ENCODE measurements at places on chromosomes 12 and 14. TPM values are rescaled to one million over a fixed set of nuclear protein-coding genes. Genes with fewer than 3 reads are reported as not detected.

DNA sequence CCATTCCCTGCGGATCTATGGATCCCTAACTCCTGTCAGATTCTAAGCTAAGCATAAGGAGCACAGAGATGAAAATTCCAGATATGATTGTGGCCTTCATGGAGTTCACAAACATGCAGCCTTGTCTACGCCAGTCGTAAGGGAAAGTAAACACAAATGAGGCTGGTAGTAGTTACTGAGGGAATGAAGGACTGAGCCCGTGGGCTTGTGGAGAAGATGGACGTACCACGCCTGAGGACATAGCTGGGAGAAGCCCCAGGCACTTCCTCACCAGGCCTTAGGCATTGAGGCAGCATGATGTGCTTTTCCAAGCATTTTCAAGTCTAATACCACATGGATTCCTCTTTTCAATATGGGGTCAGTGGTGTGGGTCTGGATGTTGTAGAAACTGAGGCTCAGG is 515.2 kb downstream of the BCL11B start:
- no peak for DNase-seq

GRCh38 chr14:49915085-49915484 is 22.2 kb downstream of the ARF6 start:
- DNase-seq: no peak

DNA sequence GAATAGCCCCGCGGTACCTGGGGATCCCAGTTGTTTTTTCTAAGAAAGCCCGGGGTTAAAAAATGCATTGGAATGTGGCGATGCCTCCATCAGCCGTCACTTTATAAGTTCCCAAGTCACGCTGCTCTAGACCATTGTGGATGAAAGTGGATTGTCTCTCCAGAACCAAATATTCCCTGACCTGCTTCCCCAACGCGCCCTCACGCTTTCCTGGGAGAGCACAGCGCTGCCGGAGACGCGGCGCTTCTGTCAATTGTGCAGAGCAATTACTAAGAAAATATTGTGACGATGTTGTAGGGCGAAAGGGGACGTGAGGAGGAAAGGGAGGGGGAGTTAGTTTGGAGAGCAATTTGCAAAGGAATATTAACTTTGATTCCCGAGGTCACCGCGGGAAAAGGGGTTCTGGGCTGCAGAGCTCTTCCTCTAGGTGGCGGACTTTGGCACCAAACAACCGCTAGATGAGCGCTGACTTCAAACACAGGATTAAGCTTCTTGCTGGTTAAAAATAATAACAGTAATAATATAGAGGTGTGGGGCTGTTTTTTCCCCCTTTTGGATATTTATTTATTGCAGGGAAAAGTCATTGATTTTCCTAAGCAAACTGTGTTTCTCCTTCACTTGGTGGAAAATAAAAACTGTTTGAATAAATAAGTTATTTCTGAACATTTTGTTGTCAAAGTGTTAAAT is 9.6 kb upstream of the FOXG1 start:
- DNase-seq: peak; percentile 34

Gene OR4K5
- not detected for polyA plus RNA-seq

DNA sequence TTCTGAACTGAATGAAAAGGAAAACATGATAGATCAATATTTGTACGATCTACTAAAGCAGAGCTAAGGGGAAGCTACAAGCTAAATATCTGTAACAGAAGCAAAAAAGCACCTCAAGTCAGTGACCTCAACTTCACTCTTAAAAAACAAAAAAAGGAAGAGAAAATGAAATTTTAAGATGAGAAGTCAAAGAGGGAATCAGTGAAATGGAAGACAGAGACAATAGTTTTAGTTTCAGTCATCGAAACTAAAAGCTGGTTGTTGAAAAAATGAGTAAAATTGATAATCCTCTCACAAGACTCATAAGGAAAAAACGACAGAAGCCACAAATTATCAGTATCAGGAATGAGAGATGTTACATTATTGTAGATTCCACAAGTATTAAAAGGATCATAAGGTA is 11.9 kb upstream of the SLC2A13 start:
- DNase-seq: no peak

Gene ANO4
- polyA plus RNA-seq: 0.25 TPM

Gene RARG
- polyA plus RNA-seq: 9.9 TPM

Gene FGF23
- not detected for polyA plus RNA-seq

- no peak for DNase-seq
Observed at GRCh38 chr12:29781188-29781587, 2.6 kb downstream of the TMTC1 start.

GRCh38 chr12:58359084-58359483 is 417.7 kb downstream of the ATP23 start:
- no peak for DNase-seq

DNA sequence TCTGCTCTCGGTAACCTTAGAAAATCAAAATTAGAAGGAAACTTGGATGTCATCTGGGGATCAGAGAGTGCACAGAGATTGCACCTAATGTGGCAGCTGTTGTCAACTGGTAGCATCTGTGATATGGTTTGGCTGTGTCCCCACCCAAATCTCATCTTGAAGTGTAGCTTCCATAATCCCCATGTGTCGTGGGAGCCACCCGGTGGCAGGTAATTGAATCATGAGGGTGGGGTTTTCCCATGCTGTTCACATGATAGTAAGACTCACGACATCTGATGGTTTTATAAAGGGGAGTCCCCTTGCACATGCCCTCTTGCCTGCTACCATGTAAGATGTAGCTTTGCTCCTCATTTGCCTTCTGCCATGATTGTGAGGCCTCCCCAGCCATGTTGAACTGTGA is 127.7 kb upstream of the SRRM4 start:
- DNase-seq: no peak

- DNase-seq: no peak
Observed at GRCh38 chr12:57891542-57892228, 45.2 kb upstream of the CTDSP2 start.

- peak; percentile 57 for DNase-seq
Observed at GRCh38 chr12:70660620-70661219, 23.5 kb upstream of the PTPRB start.

GRCh38 chr12:32896432-32897280 is at the start of gene PKP2:
TSS of gene PKP2 (minus strand) at chr12:32896777. CDS start at chr12:32896731, 46 bp downstream.
- peak; percentile 36 for DNase-seq

Gene NOXRED1
- 0.15 TPM for polyA plus RNA-seq

DNA sequence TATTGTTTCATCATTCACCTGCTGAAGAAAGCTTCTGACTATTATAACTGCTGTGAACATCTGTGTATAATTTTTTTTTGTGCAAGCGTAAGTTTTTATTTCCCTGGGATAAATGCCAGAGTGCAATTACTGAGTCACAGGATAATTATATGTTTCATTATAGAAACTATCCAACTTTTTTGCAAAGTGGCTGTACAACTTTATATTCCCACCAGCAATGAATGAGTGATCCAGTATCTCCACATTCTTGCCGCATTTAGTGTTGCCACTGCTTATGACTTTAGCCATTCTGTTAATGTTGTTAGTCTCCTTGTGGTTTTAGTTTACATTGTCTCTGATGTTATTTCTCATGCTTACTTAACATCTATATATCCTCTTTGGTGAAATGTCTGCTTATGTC is 88.1 kb upstream of the CCDC175 start:
- DNase-seq: no peak

- DNase-seq: no peak
Observed at GRCh38 chr12:92938018-92938417, 8.9 kb upstream of the EEA1 start.
